ENCODE measurements at places on chromosomes 6 and 20.

- DNase-seq, result no peak
Observed at GRCh38 chr20:9241232-9241692, 172.4 kb downstream of the PLCB4 start.

DNA sequence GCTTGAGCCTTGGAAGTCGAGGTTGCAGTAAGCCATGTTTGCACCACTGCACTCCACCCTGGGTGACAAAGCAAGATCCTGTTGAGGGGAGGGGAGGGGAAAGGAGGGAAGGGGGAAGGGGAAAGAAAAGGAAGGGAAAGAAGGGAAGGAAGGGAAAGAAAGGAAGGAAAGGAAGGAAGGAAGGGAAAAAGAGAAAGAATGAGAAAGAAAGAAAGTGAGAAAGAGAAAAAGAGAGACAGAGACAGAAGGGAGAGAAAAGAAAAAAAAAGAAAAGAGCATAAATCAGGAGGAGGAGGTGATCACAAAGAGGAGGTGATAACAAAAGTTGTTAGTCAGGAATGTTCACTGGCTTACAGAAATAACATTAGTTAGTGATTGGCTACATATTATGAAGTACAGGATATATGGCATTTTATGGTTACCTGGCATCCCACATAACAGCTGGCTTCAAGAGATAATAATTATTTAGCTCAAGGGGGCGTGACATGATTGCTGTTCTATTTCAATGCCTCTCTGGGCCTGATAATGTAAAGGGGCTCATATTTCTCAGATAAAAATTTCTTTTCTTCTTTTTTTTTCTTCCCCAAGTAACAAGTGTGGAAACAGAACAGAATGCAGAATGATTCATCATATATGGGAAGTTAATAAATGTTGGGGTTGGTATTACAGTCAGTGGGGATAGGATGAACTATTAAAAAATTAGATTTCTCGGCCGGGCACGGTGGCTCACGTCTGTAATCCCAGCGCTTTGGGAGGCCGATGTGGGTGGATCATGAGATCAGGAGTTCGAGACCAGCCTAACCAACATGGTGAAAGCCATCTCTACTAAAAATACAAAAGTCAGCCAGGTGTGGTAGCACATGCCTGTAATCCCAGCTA lies 27.1 kb downstream of the SAMHD1 start:
- no peak for DNase-seq

- DNase-seq, result peak; percentile 19
Observed at GRCh38 chr6:145015739-145016558, 719.4 kb downstream of the EPM2A start.

DNA sequence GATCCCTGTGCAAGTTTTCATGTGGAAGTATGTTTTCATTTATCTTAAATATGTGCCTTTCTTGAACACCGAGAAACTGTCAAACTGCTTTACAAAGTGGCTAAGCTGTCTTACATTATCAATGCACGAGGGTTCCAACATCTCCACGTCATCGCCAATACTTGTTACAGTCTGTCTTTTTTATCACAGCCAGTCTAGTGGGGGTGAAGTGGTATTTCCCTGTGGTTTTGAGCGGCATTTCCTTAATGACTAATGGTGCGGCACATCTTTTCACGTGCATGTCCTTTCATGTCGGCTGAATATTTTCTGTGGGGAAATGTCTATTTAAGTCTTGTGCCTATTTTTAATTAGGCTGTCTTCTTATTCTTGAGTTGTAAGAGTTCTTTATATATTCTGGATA lies 280.4 kb downstream of the FOXC1 start:
- no peak for DNase-seq

GRCh38 chr6:1091900-1092299 lies 220.0 kb upstream of the FOXQ1 start:
- DNase-seq, result no peak

DNA sequence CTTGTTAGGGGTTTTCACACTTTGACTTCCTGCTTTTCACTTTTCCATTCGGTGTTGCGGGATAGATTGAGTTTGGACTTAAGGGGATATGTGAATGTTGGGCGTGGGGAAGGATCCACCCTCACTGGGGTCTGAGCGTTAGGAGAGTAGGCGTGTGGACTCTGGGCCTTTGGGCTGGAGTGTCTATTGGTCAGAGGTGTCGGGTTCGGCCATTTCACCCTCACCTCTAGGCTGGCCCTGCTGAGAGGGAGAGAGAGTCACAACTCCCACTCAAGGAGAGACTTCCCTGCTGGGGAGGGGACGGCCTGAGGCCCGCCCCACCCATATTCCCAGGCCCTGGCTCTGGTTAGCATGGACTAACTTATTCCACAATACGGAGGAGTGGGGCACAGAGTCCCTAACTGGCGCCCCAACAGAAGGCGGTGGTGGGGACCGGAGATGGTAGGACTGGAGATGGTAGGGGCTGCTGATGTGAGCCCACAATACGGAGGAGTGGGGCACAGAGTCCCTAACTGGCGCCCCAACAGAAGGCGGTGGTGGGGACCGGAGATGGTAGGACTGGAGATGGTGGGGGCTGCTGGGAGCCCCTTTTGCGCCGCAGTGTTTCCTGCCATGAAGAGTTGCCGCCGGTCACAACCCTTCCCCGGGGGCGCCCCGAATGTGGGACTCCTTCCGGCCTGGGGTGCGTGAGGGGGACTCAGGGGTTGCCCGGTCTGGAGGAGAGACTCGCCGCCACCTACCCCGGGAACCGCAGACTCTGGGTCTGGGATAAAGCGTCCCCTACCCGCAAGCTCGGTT lies 1.4 kb upstream of the PTPRA start:
- DNase-seq, result no peak

DNA sequence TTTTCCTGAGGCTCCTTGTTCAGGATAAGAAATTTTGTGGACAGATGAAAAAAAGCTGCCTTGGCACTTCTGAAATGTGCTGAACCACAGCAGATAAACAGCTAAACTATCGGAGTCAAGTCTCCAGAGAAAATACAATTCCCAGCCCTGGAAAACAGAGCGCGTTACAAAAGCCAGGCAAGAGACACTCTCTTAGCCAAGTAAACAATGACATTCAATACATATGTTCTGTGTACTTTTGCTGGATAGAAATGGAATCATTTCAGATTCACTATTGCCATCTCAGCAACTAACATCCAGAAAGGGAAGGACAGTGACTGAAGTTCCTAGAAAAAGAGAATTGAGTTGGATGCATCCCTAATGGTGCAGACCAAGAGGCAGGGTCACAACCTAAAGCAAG lies 196.8 kb upstream of the NRSN1 start:
- DNase-seq, result no peak

- DNase-seq, result no peak
Observed at GRCh38 chr6:96520171-96521115, 1.2 kb upstream of the UFL1 start.

DNA sequence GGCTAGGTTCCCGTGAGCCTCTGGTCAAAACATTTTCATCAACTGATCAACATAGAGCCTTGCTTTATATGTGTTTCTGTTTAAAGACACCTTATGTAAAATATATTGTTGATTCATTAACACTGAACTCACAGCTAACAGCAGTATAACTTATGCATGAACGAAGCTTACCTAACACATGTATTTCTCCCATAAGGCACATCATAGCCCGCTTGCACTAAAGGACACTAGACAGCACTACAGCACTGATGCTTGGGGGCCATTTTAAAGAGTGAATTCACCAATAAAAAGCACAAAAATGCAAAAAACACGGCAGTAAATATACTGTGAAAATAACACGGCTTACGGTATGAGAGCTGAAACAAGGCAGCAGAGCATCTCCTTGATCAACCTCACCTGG lies 4.0 kb downstream of the FLOT1 start:
- no peak for DNase-seq
